Naive thymus-derived CD4-positive, alpha-beta T cell (primary cell): ENCODE measurements at places on chromosomes 5 and 9. TPM values are rescaled to one million over a fixed set of nuclear protein-coding genes. Genes with fewer than 3 reads are reported as not detected.

The TIMD4 gene
- total RNA-seq: 29.2 TPM

DNA sequence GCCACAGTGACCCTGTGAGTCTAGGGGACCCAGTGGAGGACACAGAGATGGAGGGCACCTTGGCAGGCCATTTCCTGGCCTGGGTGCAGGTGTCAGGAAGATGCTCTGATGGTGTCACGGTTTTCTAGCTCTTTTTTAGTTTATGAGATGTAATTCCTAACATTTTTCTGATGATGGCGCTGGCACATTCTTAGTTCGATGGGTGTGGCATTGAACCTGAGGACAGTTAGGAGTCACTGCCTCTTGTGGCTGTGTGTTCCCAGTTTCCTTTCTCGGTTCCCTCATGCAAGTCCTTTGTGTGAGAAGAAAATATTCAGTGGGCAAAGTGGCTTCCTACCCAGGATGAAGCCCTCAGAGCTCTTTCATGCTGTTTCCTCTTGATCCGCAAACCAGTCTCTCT lies 129.4 kb upstream of the ICE1 start:
- no peaks in the 10 kb centered on the region for H3K27me3 ChIP-seq
- no peak overlapping the region for H3K27ac ChIP-seq
- DNase-seq: no peak

The MCIDAS gene
- total RNA-seq: not detected

GRCh38 chr5:5492087-5492933 lies 69.8 kb downstream of the ICE1 start:
- DNase-seq: peak; percentile 62
- no peak overlapping the region for H3K4me3 ChIP-seq
- no peak overlapping the region for H3K27ac ChIP-seq
- H3K27me3 ChIP-seq: no peaks in the 10 kb centered on the region
- no peaks in the 10 kb centered on the region for H3K36me3 ChIP-seq
- H3K4me1 ChIP-seq: no peaks in the 10 kb centered on the region

The PARP8 gene
- 158 TPM for total RNA-seq

The SLC25A2 gene
- 0.49 TPM for total RNA-seq
